ENCODE measurements at places on chromosomes 7 and 10.

GRCh38 chr10:43160046-43160920, 22.0 kb downstream of the CSGALNACT2 start:
- DNase-seq = no peak

DNA sequence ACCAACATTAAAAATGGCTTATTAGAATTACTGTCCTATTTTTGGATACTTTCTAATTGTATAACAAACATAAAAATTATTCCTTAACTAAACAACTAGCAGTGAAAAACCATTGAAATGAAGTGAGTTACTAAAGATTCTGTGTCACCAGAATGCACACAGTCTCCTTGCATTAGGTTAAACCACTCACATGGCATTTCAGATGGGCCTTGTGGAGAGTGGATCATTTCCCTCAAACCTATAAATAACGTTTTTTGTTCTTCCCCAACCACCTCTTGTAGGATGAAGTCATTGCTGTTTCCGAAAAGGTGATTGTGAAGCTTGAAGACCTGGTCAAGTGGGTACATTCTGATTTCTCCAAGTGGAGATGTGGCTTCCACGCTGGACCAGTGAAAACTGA, 38.4 kb downstream of the ARID5B start:
- no peak for DNase-seq

DNA sequence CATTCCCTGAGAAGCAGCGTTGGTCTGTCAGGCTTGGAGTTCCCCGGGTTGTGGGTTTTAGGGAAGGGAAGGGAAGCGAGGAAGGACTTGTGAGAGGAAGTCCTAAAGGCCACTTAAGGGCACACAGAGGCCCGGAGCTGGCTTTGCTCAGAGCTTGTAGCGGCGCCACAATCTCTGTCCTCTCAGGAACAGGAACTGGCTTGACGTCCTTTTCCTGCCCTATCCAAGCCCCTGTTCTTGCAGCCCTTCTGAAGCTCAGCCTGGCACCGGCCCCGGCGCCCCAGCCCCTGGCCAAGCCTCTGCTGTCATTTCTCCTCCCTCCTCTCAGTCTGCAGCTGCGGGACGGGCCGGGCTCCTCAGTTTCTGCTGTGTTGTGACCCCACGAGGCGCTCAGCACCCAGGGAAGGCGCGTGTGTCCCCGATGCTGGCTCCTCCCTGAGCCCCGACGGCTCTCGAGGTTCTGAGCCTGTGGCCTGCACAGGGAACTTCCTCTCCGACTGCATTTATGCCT, at the start of gene GIMAP8:
GIMAP8 (plus strand) TSS at position 140 of the 511 bp plus-strand sequence. CDS start 16,069 bp downstream, outside the sequence.
- no peak for DNase-seq

GRCh38 chr10:34748767-34749166, 66.3 kb downstream of the PARD3 start:
- no peak for DNase-seq

DNA sequence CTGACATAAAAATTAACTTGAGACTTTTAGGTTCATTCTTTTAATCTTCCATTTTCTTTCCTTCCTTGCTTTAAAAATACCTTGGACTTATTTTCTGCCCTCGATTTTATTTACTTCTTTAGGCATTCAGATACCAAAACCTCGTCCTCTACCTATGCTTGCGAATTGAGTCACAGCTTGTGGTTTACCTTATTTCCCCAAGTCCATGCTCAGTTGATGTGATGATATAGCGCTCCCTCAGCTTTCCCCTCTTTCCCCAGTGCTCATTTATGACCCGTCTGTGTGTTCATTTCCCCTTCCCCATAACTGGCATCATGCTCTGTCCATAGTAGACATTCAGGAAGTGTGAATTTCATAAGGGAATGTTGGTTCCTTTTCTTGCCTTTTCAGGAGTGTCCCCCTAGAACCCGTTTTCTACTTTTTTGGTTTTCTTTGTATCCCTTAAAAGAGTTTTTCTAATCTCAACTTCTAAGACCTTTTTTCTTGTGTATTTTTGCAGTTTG, 19.1 kb upstream of the PRKRIP1 start:
- no peak for DNase-seq

- peak; percentile 54 for DNase-seq
Observed at GRCh38 chr10:19930936-19931893, 115.0 kb downstream of the PLXDC2 start.

GRCh38 chr7:26625286-26625685, 239.1 kb downstream of the SKAP2 start:
- no peak for DNase-seq

GRCh38 chr7:30595436-30596013, 847 bp downstream of the GARS1 start:
- no peak for DNase-seq

- peak; percentile 73 for DNase-seq
Observed at GRCh38 chr10:78047314-78047891, 13.7 kb downstream of the RPS24 start.

DNA sequence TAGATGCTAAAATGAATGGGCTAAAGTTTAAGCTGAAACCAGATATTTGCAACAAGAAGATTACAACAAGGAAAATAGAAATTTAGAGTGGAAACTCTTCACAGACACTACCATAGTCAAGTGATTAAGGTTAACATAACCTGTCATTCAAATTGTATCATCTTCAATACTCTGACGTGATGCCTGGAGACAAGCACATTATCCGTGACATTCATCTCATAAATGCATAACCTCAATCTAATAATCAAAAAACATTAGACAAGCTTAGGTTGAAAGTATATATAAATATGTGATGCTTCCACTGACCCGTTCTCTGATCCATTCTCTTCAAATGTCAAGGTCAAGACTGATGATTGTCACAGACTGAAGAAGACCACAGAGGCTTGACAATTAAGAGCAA, 263.8 kb upstream of the MEOX2 start:
- no peak for DNase-seq

DNA sequence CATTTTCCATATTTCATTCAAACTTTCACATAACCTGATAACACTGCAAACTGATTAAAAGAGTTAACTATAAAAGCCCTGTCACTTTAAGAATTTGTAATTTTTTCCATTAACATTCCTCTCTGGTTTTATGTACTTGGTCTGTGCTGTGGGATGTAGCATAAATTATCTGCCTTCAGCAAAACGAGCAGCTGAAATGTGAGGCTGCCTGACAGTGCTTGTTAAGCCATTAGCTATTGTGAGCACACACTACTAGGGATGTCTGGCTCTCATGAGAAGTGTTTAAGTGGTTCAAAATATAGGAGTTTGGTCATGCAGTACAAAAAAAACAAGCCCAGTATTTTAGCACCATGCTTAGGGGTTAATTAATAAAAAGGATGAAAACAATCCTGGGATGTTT, 63.0 kb downstream of the HOXA1 start:
- no peak for DNase-seq

DNA sequence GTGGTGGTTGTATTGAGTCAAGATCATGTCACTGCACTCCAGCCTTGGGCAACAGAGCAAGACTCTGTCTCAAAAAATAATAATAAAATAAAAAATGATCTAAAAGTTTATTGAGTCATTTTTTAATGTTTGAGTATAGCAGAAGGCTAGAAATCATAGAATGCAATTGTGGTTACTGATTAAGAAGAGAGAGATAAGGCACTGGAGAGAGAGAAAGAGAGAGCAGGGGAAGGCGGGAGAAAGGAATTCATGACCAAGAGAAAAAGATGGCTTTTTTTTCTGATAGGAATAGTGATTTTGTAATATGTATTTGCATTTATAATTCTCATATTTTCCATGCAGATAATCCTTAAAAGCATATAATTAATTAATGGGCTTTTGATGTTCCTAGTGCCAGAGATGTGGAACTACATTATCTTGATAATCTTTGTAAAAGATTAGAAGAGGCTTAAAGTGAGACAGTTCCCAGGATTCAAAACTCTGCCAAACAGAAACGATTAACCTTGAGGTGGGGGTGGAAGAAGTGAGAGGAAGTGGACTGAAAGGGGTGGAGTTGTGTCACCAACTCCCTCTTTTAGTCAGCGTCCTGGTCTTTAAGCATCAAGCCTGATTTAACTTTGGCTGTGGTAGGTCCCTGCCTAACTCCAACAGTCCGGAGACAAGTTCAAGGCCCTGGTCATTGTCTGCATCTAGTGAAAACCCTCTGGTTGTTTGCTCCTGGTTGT, 76.2 kb downstream of the CHN2 start:
- no peak for DNase-seq

GRCh38 chr10:716821-717220, 27.4 kb upstream of the DIP2C start:
- no peak for DNase-seq

- no peak for DNase-seq
Observed at GRCh38 chr7:36283181-36283580, 106.5 kb upstream of the ANLN start.

DNA sequence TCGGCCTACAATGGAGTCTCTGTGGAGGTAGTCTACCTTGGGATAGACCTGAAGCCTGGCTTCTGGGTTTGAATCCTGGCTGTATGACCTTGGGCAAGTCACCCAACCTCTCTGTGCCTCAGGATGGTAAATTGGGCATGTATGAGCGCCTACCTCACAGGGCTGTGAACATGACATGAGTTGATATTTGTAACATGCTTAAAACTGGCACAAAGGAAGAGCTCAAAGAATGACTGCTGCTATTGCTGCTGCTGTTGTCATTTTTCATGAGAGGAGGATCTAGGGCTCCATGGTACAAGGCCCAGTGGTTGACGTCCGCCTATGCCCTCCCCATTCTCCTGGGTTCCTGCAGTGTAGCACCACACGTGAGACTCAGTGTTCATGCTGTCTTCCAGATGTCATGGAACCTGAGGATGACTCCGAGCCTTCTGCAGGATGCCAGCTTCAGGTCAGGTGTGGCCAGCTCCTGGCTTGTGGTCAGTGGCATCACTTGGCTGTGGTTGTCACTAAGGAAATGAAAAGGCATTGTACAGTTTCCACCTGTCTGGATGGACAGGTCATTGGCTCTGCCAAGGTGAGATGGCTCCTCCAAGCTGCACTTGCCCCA, 95.0 kb downstream of the WDFY4 start:
- no peak for DNase-seq

DNA sequence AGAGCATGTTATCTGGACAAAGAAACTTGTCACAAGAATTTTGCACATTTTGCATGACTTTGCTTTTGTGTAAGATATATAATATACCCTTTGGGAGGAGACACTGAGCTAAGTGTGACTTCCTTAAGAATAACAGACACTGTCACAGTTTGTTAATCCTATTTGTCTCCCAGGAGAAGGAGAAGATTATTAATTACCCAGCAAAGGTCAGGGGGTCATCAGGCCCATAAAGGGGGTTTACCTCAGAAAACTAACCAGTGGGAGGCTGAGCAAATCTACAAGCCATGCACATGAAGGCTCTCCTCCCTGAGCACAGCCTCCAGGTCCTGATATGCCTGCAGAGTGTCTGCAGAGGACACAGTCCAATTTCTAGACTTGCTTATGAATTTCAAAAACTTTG, 10.1 kb upstream of the MET start:
- no peak for DNase-seq

- DNase-seq = no peak
Observed at GRCh38 chr10:98340261-98340939, 72.4 kb upstream of the LOXL4 start.

GRCh38 chr10:3902054-3902808, 117.2 kb upstream of the KLF6 start:
- DNase-seq = no peak

- DNase-seq = no peak
Observed at GRCh38 chr7:70237256-70237655, 639.0 kb downstream of the AUTS2 start.

DNA sequence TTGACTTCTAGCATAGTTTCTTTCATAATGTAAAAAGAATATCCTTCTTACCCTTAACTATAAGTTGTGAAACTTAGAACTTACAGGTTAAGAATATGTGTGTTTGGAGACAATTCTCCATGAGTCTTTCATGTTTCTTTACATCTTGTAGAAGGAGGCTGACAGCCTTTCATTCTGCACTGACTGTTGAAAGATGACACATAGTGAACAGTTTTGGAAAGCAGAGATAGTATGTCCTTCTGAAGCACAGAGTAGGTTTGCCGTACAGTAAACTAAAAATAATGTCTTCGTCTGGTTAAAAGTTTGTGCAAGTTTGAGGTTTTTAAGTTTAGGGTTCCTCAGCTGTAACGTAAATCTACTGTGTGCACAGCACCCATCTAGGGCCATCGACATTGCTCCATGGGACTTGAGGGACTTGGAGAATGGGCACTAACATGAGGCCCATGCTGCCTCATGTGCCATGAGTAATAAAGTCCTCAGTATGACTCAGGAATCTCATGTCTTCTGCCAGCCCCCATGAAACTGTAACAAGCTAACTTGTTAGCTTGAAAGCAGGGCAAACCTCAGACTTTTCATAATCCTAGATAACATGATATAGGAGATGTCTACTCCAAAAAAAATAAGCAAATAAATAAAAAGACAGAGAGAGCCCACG, 24.5 kb upstream of the ELAPOR2 start:
- no peak for DNase-seq

- DNase-seq = no peak
Observed at GRCh38 chr10:79424221-79425073, 21.0 kb downstream of the ZCCHC24 start.

DNA sequence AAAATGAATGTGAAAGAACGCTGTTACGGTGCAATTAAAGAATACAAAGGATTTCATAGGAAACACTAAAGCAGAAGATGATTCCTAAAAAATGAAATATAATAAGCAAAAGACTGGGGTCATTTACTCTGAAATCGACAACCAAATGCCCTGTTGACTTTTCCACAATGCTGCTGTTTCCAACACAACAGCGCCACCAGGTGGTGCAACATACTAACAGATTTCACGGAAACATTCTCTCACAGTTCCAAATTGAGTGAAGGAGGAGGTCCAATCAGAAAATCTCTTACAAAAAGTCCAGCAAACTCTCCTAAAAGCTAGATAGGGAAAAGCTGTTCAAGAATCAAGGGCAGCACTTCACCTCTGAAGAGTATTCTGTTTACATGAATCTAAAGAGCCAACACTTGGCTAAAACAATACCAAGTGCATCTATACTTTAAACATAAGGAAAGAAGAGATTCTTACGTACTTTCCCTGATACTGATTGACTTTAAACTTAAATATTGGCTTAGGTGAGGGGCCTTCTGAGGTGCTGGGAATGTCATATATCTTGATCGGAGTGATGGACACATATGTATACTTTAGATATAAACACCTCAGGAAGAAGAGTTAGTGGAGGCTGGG, 55.9 kb downstream of the UPF2 start:
- DNase-seq = peak; percentile 77

- DNase-seq = no peak
Observed at GRCh38 chr10:73810735-73811465, 498 bp downstream of the NDST2 start.

GRCh38 chr10:95569368-95569767, 8.2 kb upstream of the SORBS1 start:
- peak; percentile 6 for DNase-seq

GRCh38 chr7:21383227-21384220, 44.4 kb upstream of the SP4 start:
- no peak for DNase-seq

DNA sequence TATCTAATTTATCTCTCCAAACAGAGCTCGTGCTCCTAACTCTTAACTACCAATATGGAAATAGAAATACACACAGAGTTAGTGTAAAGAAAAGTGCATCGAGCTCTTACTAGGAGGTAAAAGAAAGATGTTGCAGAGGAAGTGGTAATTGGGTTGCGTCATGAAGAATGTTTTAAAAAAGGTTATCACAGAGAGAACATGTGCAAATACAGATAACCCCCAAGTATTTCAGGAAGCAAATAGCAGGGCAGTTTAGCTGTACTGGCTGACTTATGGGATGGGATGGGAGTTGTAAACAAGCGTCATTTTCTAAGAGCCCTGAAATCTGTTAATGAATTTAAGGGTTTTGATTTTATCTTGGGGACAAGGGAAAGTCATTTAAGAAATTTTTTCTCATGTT, 153.9 kb downstream of the AGMO start:
- DNase-seq = no peak

All from stromal cell of bone marrow (primary cell).